CD4-positive, alpha-beta T cell treated with Interleukin-2 at 100 ng/mL for 4 hours (primary cell): ENCODE measurements at places on chromosomes 5 and 9.

- DNase-seq, result no peak
Observed at GRCh38 chr9:108582726-108583125, 273.1 kb downstream of the ACTL7B start.

GRCh38 chr5:40030661-40031060 is 605.9 kb upstream of the DAB2 start:
- DNase-seq, result no peak

GRCh38 chr5:112070022-112070421 is 313.0 kb upstream of the NREP start:
- no peak for DNase-seq

GRCh38 chr5:151958111-151958510 is 33.5 kb upstream of the GLRA1 start:
- DNase-seq, result no peak

DNA sequence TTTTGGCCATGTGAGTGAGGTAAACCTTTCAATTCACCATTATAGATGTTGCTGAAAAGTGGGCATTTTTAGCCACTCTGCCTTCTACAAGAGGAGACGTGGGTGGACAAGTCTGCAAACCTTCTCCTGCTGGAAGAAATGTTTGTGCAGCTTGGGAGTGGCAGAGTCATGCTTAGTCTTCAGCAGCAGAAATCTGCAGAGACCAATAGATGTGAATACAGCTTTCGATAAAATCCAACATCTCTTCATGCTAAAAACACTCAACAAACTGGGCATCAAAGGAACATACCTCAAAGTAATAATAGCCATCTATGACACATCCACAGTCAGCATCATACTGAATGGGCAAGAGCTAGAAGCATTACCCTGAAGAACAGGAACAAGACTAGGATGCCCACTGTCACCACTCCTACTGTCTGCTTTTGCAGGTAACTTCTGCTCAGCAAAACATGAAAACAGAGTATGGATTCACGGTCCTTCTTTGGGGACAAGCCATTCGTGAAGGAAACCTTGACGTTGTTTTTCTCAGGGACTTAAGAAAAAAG is 91.3 kb downstream of the RALGPS1 start:
- DNase-seq, result no peak

GRCh38 chr5:40446910-40447309 is 232.8 kb upstream of the PTGER4 start:
- DNase-seq, result peak; percentile 8

DNA sequence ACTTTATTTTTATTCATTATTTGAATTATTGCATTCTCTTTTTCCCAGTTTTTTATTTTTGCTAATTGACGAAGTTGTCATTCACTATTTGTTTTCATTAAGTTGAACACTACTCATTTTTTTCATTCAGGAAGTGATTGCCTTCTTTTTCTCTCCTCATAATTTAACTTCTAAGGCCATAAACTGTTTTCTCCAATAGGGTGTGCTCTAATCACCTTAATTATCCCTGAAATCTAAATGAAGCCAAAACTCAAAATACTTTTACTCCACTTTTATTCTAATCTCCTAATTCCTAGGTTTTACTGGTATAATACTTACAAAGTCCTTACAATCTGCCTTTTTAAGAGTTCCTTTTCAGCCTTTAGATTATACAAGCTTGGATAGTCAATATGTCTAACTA is 2.9 kb upstream of the OR13C2 start:
- no peak for DNase-seq

GRCh38 chr5:5539590-5539989 is 117.1 kb downstream of the ICE1 start:
- no peak for DNase-seq

DNA sequence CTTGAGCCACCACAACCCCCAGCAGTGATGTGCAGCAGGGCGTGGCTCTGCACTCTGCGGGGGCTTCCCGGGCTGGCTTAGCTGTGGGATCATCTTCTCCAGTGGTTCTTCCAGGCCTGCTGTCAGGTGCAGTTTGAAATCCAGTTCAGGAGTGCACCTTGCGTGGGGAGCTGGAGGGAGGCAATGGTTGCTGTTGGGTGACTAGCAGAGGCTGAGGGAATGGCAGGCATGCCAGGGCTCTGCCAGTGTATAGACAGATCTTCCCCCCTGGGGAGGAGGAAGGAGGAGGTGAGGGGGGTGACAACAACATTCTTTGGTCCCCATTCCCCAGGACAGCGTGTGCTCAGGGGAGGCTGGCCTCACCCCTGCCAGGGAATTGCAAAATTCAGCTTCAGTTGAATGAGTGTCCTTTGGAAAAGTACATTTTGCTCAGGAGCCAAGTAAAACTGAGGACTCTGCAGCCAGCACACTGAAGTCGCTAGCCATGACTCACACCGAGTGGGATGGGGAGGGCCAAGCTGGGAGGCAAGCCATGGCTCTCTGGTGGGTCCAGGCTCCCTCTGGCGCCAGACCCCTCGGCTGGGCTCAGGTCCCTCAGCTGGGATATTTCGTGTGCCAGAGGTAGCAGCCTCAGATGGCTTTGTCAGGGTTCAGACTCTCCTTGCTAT is 35.0 kb downstream of the ERGIC1 start:
- DNase-seq, result no peak

DNA sequence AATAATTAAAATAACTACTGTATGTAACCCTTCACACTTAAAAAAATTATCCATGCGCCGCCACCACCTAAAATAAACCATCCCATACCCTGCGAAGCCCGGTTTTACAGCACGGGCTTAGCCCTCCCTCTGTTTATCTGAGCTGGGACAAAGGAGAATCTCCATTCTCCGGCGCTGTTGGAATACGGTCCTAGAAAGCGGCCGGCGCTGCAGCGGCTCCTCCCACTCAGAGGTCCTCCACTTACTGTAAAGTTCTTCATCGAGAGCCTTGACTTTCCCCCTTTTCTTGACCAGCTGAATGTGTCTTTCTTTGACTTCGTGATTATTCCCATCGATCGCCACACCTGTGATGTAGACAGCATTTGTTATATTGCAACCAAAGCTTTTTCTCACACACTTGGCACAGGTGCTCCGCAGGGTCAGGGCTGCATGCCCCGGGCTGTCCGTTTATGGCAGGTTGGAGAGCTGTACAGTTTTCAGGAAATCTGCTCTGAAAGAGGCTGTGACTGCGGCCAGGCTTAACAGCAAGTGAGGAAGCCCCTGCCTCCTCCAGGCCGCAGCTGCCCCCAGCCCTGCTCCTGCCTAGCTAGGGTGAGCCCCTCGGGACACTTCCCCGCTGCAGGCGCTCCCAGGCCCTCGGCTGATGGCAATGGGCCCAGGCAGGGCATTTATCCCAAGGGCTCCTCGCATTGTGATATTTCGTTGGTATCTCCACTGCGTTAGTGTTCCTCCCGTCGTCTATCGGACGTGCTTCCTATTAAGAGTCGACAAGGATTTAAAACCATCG is 16.7 kb downstream of the GFPT2 start:
- DNase-seq, result no peak

GRCh38 chr5:156669416-156669815 is 180.7 kb upstream of the PPP1R2B start:
- DNase-seq, result no peak

DNA sequence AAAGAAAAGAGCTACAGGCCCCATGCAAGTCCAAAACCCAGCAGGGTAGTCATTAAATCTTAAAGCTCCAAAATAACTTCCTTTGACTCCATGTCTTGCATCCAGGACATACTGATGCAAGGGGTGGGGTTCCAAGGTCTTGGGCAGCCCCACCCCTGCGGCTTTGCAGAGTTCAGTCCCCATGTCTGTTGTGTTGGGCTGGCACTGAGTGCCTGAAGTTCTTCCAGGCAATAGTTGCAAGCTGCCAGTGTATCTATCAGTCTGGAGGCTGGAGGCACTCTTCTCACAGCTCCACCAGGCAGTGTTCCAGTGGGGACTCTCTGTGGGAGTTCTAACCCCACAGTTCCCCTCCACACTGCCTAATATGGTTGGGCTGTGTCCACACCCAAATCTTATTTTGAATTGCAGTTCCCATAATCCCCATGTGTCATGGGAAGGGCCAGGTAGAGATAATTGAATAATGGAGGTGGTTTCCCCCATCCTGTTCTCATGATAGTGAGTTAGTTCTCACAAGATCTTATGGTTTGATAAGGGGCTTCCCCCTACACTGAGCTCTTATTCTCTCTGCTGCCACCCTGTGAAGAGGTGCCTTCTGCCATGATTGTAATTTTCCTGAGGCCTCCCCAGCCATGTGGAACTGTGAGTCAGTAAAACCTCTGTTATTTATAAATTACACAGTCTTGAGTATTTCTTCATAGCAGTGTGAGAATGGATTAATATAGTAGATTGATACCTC is 237.5 kb upstream of the ADRA1B start:
- DNase-seq, result no peak

GRCh38 chr5:100780376-100780870 is 122.7 kb downstream of the ST8SIA4 start:
- peak; percentile 33 for DNase-seq

GRCh38 chr5:114407783-114408182 is 45.9 kb downstream of the KCNN2 start:
- no peak for DNase-seq

- no peak for DNase-seq
Observed at GRCh38 chr9:120107138-120107537, 472.8 kb downstream of the CDK5RAP2 start.

- no peak for DNase-seq
Observed at GRCh38 chr9:108386859-108387384, 468.9 kb downstream of the ACTL7B start.

- DNase-seq, result no peak
Observed at GRCh38 chr5:15835514-15835913, 335.5 kb downstream of the FBXL7 start.

DNA sequence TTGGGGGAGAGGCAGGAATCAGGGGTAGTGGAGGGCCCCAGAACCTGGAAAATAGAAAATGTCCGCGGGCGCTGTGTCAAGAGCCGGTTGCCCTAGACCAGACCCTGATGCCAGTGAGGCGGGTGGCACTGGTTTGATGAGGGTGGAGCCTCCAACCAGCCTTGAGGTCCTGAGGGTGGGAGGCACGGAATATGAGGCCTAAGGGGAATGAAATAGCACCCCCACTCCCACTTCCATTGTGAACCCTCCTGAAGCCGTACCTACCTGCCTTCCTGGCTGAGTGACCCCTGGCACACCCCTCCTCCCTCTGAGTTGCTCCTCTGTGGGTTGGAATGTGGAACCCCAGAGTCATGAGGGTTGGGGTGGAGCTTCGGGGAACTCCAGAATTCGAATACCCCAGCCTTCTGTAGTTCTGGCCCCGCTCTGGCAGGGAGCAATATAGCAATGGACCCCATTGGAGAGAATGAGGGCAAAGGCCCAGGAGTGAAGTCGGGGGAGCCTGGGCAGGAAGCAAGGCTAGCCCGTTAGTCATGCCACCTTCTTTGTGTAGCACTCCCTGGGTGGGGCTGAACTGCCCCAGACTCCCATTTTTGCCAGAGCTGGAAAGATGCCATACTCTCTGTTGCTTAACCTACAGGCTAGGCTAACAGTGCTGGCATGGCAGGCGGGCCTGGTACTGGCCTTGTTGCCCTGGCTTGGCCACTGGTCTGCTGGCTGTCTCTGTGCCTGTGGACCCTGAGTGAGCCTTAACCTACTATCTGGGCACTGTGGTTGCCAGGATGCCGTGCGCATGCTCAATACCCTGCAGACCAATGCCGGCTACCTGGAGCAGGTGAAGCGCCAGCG is 1.0 kb downstream of the FPGS start:
- DNase-seq, result no peak

DNA sequence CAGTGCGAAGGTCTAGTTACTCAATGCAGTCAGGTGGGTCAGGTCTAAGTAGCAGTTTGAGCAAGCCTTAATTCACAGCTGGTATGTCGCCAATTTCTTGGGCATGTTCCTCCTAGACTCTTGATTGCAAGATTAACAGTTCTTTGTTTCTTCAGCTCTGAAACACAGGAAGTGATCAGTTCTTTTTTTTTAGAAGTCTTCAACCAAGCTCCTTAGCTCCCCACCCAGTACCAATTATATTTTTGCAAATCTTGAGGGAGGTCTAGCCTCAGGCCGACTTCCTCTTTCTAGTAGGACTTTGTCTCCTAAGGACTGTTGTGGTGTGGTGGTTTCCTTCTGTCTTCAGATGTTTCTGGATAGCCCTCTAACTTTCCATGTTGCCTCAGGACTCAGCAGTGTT is 2054.2 kb downstream of the MAT2B start:
- DNase-seq, result no peak

- no peak for DNase-seq
Observed at GRCh38 chr9:135906291-135907005, 898 bp downstream of the CAMSAP1 start.

DNA sequence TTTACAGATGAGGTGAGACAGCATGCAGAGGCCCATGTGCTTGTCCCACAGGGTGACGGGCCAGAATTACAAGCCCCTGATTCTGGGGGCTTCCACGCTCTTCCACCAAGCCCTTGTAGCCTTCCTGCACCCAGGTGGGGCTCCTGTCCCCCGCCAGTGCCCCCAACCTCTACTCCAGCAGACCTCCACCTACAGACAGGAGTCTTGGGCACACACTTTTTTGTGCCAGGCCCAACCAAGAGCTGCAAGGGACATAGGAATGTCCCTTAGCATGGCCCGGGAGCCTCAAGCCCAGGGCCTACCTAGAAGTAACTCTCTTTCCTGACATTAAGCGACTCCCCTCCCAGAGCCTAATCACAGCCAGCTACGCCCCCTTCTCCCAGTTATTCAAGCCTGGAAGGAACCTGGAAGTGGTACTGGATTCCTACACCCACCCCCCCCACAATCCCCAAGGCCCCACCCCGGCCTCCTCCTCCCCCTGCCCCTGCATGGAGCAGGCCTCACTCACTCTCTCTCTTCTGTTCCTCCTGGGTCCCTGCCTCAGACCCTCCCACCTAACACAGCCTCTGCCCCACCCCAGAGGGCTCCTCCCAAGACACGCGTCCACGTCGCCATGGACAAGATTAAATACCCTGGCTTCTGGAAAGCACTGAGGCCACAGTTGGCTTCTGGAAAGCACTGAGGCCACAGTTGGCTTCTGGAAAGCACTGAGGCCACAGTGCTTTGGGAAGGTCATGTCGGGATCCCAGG is 30.5 kb downstream of the ADAMTS2 start:
- DNase-seq, result no peak
